GM04503 (cell line): ENCODE measurements at places on chromosomes 5 and 9.

DNA sequence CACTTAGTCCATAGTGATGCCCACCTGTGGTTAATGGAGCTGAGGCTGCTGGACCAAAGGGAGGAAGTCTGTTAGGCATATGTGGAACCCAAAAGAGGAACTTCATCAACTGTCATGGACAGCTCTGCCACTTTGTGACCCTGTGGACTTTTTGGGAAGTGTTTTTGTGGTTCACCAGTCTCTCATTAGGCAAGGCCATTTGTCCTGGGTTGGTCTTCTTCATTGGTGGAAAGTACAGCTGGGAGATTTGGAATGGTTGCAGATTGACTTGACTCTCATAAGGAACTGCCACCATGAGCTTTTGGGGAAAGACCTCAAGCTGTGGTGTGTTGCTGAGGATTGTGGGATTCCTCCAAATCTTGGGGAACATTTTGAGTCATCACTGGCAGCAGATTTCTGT, 31.9 kb upstream of the IL12B start:
- DNase-seq, result no peak

DNA sequence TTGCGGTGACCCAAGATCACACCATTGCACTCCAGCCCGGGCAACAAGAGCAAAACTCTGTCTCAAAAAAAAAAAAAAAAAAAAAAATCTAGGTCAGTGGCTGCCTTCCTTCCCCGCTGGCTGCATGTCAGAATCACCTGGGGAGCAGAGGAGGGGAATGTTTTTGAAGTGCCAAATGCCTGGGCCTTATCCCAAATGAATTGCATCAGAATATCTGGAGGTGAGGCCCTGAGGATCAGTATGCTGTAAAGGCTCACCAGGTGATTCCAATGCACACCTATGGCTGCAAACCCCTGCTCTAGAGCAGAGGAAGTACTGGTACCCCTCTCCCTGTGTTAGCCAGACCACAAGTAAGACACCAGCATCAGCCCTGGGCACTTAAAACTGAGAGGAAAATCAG, 44.7 kb upstream of the GABRP start:
- DNase-seq, result no peak

- DNase-seq, result no peak
Measured at GRCh38 chr9:90251316-90251715, 391.3 kb downstream of the DIRAS2 start.

DNA sequence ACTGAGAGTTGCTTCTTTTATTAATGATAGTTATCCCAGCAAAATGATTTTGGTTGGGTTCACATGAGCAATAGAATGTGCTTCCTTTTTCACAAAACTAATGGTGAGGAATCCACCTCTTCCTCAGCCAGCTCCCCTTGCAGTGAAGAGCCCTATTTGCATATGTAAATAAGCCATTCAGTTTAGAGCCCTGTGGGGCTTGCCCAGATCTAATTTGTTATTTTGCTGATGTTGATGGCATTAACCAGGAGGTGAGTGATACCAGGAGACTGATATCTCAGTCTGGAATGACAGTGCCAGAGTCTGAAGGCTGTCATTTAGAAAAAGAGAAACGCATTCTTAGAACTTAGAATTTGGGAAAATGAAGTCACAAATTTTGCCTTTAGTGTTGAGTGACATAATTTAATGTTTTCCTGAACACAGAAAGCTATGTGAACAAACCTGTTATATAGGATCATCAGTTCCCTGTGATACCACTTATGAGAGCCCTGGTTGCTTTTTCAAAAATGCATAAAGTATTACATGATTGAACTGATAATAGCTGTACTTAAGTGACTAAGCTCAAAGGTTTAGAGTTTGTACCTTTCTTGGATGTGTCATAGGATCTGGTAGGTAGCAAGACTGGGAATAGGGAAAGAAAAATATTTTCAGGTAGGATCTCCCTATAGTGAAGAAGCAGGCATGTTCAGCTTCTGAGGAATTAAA, 271.6 kb downstream of the MAST4 start:
- DNase-seq, result no peak

GRCh38 chr9:76401580-76402354, 7.5 kb upstream of the RFK start:
- DNase-seq, result no peak

- DNase-seq, result no peak
Measured at GRCh38 chr5:374631-375335, 53.3 kb downstream of the AHRR start.

DNA sequence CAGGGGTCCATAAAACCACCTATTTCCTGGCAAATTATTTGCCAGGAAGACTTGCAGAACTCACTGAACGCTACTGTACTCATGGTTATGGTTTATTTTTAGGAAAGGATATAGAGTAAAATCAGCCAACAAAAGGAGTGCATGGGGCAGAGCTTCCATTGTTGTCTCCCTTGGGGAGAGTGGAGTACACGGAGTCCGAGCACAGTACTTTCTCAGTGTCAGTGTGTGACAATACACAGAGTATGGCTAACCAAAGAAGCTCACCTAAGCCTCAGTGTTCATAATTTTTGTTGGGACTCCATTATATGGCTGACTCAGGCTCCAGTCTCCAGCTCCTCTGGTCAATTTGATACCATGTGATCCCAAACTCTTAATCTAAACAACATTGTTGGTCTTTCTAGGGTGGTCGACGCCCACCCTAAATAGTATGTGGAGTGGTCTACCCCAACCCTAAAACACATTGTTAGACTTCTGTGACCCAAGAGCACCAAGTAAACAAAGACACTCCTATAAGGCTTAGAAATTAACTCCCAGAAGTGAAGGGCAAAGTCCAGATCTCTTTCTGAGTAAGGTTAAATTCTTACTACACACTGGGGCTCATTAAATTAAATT, 74.9 kb downstream of the SLC44A1 start:
- DNase-seq, result no peak

- DNase-seq, result no peak
Measured at GRCh38 chr9:4831119-4831518, 38.4 kb downstream of the RCL1 start.

DNA sequence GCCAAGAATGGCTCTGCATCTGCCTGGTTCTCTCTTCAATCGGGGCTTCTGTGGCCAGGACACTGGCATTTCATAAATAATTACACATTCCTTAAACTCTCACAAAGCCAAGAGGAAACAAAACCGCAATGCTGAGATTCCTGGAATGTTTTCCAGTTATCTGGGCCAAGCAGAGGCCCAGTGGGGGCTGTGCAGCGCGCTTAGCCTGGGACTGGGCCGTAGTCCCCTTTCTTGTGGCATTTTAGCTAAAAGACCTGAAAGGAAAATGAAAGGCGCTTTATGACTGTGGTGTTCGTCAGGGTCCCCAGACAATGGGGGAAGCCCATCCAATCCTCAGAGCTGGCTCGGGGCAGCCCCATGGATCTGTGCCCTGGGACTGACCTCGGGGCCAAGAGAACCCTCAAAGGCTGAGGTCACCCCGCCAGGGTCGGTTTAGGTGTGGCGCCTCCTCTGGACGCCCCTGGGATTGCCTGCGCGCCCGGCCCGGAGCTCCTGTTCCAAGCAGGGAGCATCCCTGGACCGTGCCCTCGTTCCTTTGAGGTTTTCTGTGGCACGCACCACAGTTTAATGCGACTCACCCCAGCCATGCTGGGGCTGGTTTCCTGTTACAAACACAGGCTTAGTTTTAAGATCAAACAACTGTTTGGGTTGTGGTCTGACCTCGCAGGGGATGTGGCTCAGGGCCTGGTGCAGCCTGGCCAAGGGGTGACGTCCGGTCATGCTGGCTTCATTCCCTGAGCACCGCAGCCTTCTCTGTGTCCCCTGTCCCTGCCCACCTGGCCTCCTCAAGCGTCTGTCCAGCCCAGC, 51.5 kb upstream of the NKD2 start:
- peak; percentile 77 for DNase-seq

DNA sequence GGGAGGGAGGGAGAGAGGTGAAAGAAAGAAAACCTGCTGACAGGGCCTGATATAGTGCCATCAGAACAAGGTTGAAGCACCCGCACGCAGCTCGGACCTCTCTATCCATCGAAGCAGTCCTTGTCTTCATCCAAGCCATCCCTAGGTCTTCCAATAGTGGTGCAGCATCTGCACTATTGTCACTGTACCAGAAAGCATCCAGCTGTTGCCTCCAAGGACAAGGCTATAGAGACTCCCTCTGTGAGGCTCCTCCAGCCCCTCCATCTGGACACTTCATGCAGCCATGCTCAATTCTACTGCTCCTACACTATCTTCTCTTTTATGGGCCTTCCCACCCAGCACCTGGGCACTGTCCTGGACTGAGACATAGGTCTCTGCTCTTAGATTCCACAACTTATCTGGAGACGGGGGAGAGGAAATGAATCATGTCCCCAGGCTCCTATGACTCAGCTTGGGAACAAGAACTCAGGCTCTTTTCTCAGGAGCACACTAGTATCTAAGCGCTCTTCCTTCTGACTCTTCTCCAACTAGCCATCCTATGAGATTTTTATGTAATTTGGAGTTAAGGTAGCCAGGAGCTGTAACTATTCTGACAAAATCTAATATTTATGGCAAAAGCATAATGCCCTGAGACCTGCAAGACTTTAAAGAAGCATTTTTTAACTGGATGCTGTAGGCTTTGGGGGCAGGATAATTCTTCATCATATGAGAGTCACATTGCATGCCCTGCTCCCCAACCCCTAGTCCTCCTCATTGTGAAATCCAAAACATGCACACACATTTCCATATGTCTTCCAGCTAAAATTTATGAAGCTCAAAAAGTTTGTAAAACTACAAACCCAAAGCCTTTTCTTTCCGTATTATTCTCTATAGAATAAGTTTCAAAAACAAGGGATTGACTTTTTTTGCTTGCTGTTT, 446.8 kb downstream of the CCDC171 start:
- DNase-seq, result peak; percentile 80

DNA sequence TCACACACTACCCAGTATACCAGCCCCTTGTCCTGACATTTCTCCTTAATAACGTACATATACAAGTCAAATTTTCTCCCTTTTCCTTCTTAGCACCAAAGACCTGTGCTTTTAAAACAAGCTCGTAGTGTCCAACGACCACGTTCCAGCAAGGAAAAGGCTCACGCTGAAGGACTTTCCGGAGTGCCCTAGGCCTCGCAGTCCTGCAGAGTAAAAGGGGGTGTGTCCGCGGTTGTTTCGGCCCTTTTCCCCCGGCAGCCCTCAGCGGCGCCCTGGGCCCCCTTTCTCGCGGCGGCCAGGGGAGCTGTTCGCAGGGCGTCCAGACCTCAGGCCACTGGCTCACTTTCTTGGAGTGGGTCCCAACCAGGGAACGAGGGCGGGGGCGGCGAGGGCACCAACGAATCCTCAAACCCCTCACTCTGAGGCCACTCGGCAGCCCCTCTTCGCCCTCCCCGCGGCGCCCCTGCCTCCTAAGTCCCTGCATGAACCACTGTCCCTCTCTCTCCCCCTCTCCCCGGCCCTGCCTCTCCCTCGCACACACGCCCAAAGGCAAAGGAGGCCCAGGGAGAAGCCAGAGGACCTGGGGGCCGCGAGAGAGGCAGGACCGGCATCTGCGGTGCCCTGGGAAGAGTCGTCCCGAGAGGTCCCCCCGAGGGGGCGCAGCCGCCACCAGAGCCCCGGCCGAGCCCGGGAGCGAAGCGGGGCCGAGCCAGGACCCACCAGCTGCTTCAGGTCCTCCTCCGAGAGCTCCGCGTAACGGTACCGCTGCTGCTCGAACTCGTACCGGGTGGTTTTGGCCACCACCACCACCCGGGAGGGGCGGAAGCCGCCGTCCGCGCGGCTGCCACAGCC, 720 bp downstream of the NADK2 start:
- no peak for DNase-seq

DNA sequence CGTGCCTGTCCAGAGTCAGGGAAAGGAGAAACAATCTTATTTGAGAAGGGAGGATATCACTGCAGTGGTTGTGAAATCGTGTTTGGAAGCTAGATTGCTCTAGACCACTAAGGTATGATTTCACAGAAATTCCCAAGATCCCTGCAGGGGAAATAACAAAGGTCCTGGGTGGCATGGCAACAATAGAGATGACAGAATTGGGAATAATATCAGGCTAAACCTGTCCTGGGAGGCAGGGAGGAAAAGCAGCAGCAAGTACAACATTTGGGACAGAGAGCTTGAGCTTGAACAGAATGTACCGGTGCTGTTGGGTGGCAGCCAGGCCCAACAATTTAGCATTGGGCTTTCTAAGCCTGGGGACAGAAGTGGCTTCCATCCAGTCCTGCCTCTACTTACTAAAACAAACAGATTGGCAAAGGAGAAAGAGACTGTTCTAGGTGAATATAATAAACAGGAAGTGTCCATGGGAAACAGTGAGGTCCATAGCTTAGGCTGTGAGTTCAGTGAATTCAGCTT, 17.0 kb upstream of the ARHGAP26 start:
- no peak for DNase-seq

GRCh38 chr5:147092044-147092443, 142.8 kb upstream of the STK32A start:
- no peak for DNase-seq

DNA sequence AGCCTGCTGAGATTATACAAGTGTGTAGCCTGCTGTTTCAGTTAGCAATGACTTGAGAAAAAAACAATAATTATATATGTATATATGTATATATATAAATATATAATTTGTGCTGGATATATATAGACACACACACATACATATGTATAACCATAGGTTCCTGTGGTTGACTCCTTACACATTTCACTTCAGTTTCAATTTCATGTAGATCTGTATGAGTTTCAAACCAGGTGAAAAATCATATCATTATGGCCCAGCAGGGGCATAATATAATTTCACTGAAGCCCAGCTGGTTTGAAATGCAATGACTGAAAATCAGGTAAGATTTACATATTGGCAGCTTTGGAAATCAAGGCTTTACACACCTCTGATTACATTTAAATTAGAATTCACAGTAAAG, 690.4 kb upstream of the CDH18 start:
- no peak for DNase-seq

DNA sequence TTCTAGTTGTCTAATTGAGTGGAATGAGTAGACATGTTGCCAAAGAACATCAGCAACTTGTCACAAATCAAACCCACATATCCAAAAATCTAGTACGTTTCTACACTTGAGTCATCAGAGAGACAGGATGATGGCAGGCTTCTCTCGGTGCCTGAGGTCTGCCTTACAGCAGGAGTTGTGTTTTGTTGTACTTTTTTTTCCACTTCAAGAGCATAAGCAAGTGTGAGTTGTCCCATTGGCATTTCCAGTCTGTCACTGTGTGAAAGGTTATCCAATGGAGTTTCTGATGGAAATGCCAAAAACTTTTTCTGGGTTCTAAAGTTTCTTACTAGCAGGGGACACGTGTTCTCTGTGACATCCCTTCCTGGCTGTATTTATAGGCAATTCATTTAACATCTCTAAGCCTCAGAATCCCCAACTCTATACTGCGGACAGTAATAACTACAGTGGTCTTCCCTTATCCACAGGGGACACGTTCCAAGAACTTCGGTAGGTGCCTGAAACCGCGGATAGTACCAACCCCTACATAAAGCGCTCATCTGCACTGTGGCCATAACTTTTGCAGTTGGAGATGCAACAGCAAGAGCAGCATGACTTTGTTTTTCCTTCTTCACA, 246.5 kb downstream of the SYK start:
- peak; percentile 89 for DNase-seq

DNA sequence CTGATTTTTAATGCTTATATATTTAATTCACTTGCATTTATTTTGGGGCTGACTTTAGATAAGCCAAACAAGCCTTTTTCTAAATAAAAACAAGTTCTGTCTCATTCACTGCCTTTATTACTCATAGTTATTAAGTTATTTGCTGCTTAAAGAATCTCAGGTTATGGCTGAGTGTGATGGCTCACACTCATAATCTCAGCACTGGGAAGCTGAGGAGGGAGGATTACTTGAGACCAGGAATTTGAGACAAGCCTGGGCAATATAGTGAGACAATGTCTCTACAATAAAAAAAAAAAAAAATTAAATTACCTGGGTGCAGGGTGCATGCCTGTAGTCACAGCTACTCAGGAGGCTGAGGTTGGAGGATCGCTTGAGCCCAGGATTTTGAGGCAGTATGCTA, 85.0 kb upstream of the MAN2A1 start:
- no peak for DNase-seq

GRCh38 chr5:135019314-135019713, 14.7 kb downstream of the PITX1 start:
- DNase-seq, result no peak
